Caki2 (cell line): ENCODE measurements at places on chromosomes 7 and 10. TPM values are rescaled to one million over a fixed set of nuclear protein-coding genes. Genes with fewer than 3 reads are reported as not detected.

The RSU1 gene
- 12.6 and 17.3 TPM in 2 replicates for total RNA-seq

The PDZD7 gene
- total RNA-seq, result 0.51 and 5.3 TPM in 2 replicates

The PNLIP gene
- not detected in 2 replicates for total RNA-seq

The LRRC61 gene
- total RNA-seq, result 53.9 and 54.9 TPM in 2 replicates

The CYP2C19 gene
- 0.41 TPM in 1 of 2 replicates, not detected in the other for total RNA-seq

The NHLRC2 gene
- 9.8 and 21.8 TPM in 2 replicates for total RNA-seq

The TMEM72 gene
- 1.5 TPM in 1 of 2 replicates, not detected in the other for total RNA-seq

The SEPHS1 gene
- total RNA-seq, result 88.9 and 121 TPM in 2 replicates

The DENND2A gene
- total RNA-seq, result 0.34 and 0.75 TPM in 2 replicates

The ANKRD22 gene
- not detected in 2 replicates for total RNA-seq

The SFMBT2 gene
- total RNA-seq, result 0.24 and 8.1 TPM in 2 replicates

The MEST gene
- 26.0 and 28.6 TPM in 2 replicates for total RNA-seq

The LRRC18 gene
- total RNA-seq, result not detected in 2 replicates

The ZNF138 gene
- total RNA-seq, result 2.9 and 17.0 TPM in 2 replicates

DNA sequence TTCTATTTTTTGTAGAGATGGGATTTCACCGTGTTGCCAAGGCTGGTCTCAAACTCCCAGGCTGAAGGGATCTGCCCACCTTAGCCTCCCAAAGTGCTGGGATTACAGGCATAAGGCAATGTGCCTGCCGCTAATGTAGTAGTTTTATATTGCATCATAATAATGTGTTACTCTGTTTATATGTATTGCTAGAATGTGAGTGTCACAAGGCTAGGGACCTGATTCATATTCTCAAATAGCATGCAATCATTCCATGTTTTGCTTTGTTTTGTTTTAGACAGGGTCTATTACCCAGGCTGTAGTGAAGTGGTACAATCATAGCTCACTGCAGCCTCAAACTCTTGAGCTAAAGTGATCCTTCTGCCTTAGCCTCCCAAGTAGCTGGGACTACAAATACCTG is 13.5 kb downstream of the CCL26 start:
- no peak for DNase-seq

DNA sequence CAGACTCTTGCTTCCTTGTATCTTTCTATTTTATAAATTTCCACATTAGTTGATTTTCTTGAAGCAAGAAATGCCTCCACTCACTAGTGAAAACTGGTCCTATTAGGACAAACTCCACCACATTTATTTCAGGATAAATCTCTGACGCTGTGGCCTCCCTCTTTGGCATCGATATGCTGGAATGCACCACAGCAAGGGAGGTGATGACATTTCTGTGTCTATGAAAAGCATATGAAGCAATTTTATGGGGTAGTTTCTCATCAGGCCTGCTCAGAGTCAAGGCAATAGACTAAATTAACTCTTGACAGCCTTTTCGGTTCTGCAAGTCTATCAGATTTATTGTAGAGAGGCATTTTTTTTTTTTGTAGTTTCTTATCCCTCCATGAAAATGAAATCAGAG is 304.4 kb downstream of the ZEB1 start:
- no peak for DNase-seq

DNA sequence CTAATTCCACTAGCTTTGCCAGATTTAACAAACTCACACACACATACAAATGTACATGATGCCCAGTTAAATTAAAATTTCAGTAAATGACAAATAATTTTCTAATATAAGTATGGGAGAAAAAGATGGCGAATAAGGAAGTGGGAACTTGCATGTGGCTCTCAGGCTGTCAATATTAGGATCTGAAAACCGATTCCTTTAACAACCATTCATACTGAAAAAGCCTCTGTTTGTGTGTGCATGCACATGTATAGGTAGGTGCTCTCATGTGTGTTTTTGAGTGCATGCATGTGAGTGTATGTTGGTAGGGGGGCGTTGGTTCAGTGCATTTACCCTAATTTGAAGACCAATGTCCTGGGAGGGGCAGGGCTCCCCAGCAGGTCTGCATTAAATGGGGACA is 125.3 kb downstream of the HTR7 start:
- DNase-seq, result no peak

DNA sequence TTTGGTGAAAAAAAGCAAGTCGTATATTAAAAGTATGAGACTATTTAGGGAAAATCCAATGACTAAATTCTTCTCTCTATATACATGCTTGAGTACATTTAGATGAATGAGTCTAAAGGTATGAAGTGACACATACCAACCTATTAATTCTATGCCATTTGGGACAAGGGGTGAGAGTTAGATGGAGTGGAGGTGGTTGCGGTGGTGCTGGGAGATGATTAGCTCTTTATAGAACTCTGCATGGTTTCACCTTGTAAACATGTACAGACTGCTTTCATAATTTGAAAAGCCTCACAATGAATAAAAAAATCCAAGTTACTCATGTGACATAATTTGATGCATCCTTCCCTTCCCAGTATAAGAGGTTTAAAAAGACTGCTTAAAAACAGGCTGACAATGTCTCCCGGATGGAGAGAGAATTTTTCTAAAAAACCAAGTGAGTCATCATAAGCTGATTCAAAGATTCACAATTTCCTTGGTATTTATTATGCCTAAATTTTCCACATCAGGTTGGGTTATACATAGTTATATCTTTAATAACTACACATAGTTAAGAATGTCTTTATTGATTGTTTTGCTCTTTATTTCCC is 572.8 kb downstream of the REEP3 start:
- no peak for DNase-seq

GRCh38 chr10:80484676-80485075 is 30.6 kb downstream of the TSPAN14 start:
- no peak for DNase-seq

DNA sequence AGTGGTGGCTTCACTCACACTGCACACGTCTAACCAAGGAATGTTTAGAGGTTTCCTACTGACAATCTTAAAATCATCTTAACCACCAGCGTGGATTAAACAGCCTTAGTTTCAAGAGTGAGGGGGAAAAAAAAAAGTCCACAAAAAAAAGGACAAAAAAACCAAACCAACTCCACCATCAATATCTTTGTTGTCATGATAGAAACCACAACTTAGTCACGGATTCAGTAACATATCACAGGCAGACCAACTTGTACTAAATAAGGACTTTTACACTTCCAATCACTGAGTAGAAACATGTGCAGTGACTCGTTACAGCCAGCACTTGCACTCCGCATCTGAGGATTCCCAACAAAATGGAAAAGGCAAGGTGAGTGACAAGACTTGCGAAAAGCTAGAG is 46.5 kb downstream of the FAM171A1 start:
- DNase-seq, result no peak

- DNase-seq, result no peak
These were observed 198.0 kb downstream of the CSTF2T start for GRCh38 chr10:51501396-51501795.

DNA sequence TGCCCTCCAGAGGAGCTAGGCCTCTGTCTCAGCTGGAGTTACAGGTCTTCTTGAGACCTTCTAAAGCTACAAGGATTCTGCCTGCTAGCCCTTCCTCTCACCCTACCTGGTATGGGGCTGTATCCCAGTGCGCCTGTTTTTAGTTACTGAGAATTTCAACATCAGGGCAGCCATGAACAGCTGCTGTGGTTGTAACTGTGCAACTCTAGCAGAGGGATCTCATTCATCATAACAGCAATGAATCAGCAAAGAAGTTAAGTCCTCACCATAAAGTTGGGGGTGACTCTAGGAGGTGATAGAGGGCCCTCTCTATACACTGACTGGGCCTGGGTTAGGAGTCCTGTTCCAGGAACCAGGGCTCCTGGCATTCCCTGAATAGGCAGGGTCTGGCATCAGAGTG is 14.0 kb upstream of the CDH23 start:
- no peak for DNase-seq

GRCh38 chr7:5580714-5581395 is 157.2 kb upstream of the TNRC18 start:
- DNase-seq, result no peak

DNA sequence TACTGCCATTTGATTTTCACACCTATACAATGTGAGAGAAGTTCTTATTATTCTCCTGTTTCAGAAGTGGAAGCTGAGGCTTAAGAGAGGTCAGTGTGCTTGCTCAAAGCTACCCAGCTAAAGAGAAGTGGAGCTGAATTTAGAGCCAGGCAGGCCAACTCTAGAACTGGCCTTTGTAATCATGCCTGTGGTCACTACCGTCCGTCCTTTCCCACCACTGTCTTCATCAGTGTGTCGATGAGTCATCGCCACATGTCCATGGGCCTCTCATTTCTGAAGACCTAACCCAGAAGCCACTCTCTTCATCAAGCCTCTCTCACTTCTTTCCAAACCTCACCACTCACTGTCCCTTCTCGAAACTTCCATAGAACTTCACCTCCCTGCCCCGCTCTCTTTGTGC is 237.8 kb downstream of the KIAA1217 start:
- peak; percentile 45 for DNase-seq

DNA sequence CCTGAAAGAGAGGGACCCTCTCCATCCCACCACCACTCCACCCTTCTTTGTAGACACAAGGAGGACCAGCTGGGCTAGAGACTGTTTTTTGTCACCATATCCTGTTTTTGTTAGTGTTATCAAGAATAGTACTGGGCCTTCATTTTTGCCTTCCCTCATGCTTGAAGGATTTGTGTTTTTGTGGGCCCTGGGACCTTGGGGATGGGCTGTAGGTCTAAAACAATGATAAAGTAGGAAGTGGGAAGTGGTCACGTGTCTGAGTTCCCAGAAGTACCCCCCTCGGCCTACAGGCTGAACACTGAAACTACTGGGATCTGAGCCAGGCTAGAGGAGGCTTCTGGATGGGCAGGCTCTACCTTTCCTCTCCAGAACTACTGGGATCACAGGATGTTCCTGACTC is 8.9 kb downstream of the AGFG2 start:
- no peak for DNase-seq

DNA sequence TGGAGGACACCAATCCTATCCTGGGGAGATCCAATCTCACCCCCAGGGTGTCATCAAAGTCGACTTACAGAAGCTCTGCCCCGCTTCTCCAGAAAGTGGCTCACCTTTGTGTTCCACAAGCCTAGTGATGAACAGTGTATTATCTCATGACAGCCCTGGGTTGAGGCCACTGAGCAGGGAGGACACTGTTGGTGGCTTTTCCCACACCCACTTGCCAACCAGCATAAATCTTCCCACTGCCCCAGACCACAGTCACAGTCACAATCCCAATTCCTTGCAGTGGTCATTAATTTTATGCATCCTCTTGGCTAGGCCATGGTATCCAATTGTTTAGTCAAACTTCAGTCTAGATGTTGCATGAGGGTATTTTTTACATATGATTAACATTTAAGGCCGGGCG is 18.4 kb downstream of the TNS3 start:
- no peak for DNase-seq

DNA sequence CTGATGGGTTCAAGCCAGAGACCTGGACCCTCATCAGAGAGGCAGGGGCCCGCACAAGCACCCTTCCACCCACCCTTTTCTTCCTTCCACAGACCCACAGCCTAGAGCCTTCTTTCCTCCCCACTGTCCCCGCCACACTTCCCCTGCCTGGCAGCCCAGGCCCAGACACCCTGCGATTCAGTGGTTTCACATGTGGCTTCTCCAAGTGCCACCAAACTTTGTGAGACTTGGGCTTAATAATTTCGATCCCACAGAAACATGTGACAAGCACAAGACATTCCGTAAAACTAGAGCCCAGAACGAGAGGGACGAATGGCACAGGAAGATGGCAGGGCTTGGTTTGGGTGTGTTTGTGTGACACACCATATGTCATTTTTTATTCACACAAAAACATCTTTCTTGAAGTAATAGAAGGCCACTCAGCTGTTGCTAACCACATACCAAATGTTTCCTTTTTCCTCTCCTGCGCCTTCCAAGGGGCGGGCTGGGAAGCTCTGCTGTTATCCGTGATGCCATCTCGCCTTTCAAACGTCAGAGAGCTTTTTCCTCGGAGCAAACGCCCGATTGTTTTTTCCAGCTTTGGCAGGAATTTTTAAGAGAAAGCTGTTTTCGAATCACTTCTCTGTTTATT is 162.9 kb downstream of the GRK5 start:
- DNase-seq, result no peak

DNA sequence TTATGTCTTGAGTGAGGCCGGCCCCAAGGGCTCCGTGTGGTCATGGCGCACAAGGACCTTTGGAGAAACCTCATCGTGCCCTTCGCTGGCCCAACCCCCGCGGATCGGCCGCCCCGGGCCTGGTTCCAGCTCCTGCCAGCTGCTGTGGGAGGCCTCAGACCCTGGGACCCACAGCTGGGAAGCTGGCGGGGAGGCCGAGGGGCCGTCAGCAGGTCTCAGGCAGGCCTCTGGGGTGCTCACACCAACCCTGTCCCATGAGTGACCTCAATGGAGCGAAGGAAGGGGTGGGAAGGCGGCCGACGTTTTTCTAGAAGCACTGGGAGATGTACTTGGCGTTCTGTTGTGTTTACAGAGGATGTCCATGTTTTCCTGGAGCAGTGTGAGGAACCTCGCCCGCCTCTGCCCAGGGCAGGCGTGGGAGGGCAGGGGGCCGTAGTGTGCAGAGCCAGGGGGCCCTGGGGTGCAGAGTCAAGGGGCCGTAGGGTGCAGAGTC is 18.6 kb upstream of the ADGRA1 start:
- no peak for DNase-seq

DNA sequence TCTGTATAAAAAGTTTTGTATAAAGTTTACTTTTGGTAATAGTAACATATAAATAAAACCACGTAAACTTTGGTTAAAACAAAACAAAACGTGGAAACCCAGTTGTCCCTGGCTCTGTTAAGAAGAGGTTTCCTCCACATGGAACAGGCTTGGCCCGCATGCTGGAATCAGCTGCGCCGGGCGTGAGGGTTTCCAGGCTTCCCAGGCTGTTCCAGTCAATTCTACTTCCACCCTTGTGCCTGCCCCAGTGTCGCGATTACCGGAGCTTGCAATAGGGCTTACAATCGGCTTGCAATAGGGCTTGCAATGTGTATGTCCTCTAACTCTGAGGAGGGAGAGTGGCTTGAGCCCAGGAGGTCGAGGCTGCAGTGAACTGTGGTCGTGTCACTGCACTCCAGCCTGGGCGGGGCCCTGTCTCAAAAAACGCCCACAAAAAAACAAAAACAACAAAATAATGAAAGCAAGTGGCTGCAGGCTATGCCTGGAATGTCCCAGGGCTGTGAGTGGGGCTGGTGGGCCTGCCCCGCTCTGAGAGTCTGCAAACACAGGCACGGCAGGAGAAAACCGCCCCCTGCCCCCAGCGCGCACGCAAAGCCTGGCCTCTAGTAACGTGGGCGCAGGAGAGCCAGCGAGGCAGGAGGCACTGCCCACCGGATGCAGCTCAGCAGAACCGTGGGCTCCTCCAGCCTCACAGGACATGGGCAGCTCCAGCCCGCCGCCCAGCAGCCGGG is 16.3 kb downstream of the CYP2W1 start:
- no peak for DNase-seq

DNA sequence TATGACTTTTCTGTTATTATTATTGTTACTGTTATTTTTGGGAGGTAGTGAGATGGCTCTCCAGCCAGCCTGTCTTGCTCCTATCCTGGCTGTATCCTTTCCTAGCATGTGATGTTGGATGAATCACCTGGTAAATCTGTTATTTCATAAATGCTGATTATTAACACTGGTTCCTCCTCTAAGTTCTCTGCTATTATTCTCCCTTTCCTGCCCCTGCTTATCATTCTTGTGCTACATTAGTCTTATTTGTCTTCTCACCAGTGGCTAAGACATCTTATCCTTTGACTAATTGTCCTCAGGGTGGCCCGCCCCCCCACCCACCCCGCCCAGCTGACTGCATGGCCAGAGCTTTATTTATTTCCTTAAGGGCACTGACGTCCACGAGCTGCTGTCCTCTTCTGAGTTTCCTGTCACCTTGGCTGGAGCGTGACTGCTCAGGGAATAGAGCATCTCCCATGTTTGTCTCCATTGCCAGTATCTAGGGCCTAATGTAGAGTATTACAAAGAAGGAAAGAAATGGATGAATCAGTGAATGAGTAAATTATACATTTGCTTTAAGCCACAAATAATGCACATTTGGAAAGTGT is 110.1 kb upstream of the KLF6 start:
- peak; percentile 95 for DNase-seq

GRCh38 chr10:112092519-112092918 is 91.0 kb downstream of the GPAM start:
- DNase-seq, result no peak
